ENCODE measurements at places on chromosomes 6 and 20.
A peak's percentile ranks its signal among the peaks of the same experiment; 100 is the strongest.

GRCh38 chr20:4989570-4989969 is 11.7 kb downstream of the SLC23A2 start:
- DNase-seq: no peak

- DNase-seq: no peak
Measured at GRCh38 chr6:90765895-90766294, 179.0 kb upstream of the MAP3K7 start.

DNA sequence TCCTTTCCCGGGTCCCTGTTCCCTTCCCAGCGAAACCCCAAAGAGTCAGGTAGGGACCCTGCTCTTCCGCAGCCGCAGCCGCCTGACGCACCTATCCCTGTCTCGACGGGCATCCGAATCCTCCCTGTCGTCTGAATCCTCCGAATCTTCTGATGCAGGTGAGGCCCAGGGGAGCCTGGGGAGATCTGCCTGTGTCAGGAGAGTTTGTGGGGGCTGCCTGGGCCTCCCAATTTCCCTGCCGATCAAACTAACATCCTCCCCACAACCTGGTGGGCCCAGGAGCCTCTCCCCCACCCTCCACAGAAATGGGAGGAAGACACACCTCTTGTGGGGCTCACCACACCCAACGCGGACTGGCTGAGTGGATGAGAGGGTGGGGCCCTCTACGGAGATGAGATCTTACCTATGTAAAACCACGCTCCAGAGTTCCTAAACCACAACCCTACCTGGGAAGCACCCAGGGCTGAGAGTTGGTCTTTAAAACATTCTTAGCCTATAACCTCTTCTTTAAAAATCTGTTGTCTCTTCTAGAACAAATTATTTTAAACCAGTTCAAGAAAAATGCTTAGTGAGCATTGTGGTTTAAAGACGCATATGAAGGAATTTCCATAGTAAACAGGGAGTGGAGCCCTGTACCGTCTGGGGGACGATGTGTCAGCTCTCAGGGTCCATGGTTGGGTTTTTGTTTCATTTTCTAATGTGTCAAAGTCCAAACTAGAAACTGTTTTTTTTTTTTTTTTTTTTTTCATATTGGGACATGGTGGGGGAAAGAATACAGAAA is 1.7 kb downstream of the CDC25B start:
- no peak for DNase-seq

GRCh38 chr20:17910828-17911294 is 57.7 kb downstream of the SNX5 start:
- DNase-seq: no peak

DNA sequence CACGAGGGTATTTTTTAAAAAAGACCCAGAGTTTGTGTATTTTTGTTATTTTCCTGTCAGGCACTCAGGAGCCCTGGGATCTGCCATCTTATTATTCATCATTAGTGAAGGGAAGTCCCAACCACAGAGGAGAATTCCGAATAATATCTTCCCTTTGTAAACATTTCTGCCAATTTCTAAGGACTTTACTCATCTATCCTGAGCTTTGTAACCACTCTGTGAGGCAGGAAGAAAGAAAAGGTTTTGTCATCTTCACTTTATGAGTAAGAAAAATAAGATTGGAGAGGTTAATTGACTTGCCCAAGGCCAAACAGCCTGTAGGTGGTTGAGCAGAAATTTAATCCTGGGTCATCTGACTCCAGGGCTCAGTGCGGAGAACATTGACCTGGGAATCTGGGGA is 23.0 kb upstream of the IYD start:
- DNase-seq: no peak

GRCh38 chr6:127120787-127121636 is 2.5 kb downstream of the RSPO3 start:
- peak; percentile 10 for DNase-seq

- DNase-seq: no peak
Measured at GRCh38 chr6:24827970-24828369, 29.3 kb upstream of the ARMH2 start.

DNA sequence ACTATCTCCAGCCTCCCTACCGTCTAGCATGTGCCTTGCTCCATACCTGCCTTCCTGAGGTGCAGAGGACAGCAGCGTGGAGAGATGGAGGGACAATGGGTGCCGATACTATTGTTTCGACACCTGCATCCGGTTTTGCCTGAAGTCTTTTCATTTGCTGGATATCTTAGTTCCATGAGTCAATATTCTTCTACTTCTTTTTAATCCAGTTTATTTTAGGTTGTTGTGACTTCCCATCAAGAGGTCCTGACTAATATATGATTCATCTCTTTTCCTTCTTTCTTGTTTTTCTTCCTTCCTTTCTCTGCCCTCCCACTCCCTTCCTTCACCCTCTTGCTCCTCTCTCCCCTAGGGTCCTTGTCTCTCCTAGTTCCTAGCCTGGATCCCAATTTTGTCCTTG is 91.4 kb downstream of the CDH26 start:
- no peak for DNase-seq

DNA sequence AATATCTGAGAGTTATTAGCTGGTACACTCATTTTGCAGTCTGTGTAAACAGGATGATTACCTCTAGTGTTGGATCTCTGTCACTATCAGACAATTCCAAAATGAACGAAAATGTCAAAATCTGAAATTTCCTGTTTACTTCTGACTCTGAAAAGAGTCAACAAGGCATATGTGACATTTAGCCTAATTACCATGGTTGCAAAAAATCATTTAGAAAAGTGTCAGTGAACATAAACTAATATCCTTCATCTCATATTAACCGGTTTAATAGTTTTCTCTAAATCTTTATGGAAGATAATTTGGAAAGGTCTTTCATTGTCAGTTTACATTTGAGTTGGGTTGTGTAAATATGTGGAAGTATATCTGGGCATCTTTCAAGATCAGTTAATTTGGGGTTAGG is 431.8 kb upstream of the HSF2 start:
- DNase-seq: no peak

Data from activated CD4-positive, CD25-positive, alpha-beta regulatory T cell treated with anti-CD3 and anti-CD28 coated beads, Interleukin-2, amount 50 U/mL, for 16 hours (primary cell).